Activated CD4-positive, alpha-beta T cell treated with anti-CD3 and anti-CD28 coated beads, Interleukin-2, amount 10 ng/mL, durations not matched to agents 7 days and 5 days (primary cell): ENCODE measurements at places on chromosomes 7 and 10. TPM values are rescaled to one million over a fixed set of nuclear protein-coding genes. Genes with fewer than 3 reads are reported as not detected.

FUOM gene
- 11.9 TPM for total RNA-seq

MMD2 gene
- not detected for total RNA-seq

DNAH11 gene
- total RNA-seq: 1.3 TPM

AP3M1 gene
- 50.5 TPM for total RNA-seq

GFRA1 gene
- total RNA-seq: not detected

CEP55 gene
- total RNA-seq: 77.5 TPM

SVOPL gene
- 1.3 TPM for total RNA-seq

JAKMIP3 gene
- total RNA-seq: 0.07 TPM

ZNF365 gene
- 0.04 TPM for total RNA-seq

COBL gene
- total RNA-seq: not detected

- no peak for DNase-seq
These were observed 17.8 kb upstream of the TBRG4 start for GRCh38 chr7:45129181-45129800.

- no peak for DNase-seq
These were observed 140.9 kb downstream of the ADCYAP1R1 start for GRCh38 chr7:31192986-31193385.

DNA sequence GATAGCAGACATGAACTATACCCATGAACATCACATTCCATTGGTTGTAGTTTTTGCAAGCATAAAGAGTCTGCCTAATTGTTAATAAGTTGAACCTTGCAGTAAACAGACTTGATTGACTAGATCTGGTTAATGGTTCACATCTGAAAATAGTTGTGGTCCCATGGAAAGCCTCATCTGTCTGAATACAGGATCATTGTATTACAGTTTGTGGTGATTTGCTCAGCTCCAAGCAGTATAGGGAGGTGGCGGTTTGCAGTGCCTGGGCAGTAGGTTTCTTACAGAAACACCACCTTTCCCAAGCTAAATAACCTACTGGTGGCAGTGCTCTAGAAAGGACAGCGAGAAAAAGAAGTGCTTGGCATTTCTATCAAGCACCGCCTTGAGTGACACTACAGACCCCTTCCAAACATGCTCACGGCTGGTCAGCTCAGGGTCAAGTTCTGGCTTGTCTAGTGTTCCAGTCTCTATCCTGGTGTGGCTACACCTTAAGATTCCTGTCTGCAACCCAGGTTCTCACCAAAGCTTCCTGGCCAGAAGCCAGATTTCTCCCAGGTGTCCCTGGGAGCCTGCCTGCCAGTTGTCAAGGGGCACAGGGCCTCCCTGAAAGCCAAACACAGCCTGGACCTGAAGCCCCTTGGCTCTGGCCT is 119.9 kb downstream of the FANK1 start:
- DNase-seq: no peak

DNA sequence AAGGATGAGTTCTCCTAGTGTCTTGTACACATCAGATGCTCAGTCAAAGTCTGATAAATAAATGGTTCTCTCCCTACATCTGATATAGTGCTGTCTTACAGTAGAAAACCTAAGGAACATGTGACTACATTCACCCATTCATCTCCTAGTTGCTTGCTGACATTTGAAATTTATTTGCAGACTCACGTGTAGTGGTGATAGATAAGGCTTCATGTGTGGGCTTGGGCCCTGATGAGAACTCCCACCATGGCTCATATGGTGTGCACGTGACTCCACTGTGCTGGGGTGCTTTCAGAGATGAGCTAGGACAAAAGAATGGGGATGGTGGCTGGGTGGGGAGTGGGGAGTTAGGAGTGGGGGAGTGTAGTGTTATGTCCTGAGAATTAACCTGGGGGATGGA is 287.3 kb downstream of the RPS24 start:
- DNase-seq: no peak

- DNase-seq: no peak
These were observed 214.1 kb downstream of the ADK start for GRCh38 chr10:74365109-74365508.

- no peak for DNase-seq
These were observed 4.1 kb downstream of the PRXL2A start for GRCh38 chr10:80412486-80412885.

DNA sequence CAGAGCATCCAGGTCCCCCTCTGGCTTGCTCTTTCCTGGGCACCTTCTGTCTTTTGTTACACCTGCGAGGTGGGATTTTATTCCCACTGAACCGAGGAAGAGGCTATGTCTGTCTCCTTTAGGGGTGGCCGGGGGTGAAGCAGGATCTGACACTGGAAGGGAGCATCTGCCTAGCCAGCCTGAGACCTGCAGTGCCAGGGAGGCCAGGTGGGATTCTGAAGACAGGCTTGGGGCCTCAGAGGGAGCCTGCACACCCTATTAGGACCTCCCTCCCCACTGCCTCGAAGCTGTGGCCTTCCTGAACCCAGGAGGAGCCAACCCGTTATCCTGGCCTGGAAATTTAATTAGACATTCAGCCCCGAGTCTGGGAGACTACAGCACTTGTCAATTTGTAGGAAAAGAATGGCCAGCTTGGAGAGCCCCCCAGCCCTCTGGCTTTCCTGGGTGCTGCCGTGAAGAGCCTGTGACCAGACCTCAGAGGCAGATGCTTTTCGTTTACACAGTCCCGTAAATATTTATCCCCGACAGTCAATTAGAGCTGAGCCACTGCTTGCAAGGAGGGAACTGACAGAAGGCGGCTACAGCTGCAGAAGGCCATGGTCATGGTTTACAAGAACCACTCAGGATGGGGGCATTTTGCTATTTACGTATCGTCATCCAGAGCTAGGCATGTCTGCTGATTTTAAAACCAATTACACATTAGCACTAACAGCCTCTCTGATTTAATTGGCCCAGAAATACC is 19.7 kb downstream of the CHAT start:
- DNase-seq: no peak

DNA sequence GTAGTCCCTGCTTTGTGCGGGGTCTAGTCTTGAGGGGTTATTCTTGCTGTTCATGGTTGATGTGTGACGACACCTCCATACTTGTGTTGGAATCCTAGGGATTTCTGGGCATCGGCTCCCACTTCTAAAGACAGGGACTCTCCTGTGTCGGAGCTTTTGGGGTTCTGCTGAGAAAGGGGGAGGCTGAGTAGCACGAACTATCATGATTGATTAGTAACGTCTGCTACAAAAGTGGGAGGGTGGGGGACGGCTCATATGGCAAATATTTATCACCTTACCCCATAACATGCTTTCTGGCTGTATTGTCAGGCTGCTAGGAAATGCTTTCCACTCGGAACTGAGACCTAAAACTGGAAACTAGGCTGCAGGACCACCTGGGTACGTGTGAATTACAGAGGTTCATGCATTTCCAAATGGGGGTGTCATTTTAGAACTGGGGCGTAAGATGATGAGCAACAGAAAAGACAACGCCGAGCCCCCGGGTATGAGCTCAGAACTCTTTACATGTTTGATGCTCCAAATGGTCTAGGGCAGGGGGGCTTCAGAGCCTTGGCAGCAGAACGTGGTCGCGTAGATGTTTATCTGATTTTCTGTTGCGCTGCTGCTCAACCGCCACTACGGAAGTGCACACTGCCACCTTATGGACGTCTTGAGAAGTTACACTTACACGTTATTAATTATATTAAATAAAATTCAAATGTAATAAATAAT is 15.1 kb upstream of the NME8 start:
- peak; percentile 53 for DNase-seq

- no peak for DNase-seq
These were observed 135.7 kb downstream of the INHBA start for GRCh38 chr7:41567031-41567730.

DNA sequence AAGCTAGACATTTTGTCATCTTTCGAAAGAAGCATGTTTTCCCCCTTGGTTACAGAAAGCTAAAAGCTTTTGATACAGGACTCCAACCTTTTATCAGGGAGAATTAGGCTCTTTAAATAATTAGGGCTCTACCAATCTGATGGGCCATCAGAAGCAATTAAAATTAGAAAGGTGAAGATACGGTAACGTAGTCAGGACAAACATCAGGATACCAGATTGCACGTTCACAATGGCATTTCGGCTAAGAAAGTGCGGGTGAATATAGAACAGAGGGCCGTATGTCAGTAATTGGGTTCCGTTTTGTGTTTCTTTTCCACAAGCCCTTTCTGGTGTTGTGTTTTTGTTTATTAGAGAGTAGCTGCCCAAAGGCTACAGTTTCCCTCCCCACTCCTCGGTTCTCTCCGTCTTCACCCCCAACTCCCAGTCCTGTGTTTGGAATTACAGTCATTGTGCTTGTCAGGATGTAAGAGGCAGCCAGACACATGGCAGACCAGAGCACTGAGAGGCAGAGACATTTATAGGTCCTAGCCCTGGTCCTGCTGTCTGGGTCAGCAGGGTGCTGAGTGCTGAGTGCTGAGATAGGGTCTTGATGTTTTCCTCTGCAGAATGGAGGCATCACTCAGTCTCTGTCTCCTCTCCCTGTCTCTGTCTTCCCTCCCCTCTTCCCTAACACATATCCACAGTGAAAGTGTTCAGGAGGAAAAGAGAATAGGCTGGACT is 5.5 kb downstream of the PFKP start:
- DNase-seq: no peak

DNA sequence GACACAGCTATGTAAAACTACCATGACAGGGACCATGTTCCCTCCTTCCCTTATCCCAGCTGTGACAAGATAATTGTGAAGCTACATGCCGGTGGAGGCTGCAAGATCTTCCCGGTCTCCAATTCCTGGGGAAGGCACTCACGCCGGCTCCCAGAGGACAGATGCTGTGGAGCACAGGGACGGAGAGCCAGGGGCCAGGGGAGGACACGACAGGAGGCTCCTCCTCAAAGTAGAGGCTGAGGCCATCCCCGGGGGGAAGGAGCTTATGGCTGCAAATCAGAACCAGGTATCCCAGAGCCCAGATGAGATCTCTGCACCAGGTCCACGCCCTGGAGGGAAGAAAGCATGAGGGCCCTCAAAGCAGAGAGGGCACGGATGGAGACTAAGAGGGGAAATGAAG is 286.2 kb downstream of the TCERG1L start:
- DNase-seq: no peak

DNA sequence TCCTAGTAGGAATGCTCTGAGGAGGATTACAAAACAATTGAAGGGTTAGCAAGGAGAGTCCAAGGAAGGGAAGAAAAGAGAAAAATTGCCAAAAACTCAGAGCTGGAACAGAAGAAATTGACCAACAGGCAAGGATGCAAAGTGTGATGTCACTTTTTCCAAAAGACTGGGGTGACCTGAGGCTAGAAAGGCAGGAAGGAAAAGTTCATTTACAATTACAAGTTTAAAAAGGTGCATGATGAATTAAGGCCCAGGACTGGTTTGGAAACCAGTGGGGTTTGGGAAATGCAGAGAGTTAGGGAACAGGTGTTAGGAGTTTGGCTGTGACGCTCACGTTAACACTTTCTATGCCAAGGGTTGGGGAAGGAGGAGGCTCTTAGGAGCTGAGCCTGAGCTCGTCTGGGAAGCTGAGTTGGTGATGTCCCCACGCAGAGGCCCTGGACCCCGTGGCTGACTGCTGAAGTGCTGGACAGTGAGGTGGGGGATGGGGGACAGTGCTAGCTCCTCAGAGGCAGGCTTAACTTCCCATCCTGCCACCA is 92.6 kb upstream of the PODXL start:
- DNase-seq: no peak

GRCh38 chr7:21572331-21573313 is 29.8 kb downstream of the DNAH11 start:
- no peak for DNase-seq

DNA sequence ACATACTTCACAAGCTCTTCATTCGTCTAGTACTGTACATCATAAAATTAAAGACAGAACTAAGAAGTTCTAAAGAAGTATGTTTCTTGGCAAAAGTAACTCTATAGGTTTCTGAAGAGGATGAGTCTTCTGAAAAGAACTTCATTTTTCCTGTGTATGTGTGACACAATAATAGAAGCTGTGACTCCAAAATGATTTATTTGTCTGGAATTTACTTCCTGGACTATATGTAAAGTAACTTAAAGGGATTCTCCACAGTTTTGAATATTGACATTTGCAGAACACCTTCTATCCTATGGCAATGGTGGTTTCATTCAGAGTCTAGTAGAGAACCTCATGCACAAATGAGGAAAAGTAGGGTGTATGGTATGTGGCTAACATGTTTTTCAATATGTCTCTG is 19.8 kb upstream of the CLDN12 start:
- DNase-seq: no peak

GRCh38 chr10:75379817-75380216 is 21.7 kb downstream of the ZNF503 start:
- no peak for DNase-seq

GRCh38 chr7:27245798-27246691 is 3.4 kb downstream of the EVX1 start:
- DNase-seq: no peak

DNA sequence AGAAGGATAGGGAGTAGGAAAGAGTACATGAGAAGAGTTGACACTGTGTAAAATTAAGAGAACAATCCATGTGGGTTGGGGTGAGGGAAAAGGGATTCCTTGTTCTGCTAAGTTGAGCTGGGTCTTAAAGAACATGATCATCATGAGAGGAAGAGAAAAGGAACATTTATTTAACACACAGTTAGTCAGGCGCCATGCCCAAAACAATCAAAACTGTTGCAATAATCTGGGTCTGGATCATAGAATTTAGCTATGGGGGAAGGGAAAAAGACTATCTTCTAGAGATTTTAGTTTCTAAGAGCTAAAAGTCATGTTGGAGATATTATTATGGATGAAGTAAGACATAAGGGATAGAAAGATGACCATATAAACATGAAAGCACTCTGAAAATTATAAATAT is 178.9 kb downstream of the SEM1 start:
- DNase-seq: no peak

DNA sequence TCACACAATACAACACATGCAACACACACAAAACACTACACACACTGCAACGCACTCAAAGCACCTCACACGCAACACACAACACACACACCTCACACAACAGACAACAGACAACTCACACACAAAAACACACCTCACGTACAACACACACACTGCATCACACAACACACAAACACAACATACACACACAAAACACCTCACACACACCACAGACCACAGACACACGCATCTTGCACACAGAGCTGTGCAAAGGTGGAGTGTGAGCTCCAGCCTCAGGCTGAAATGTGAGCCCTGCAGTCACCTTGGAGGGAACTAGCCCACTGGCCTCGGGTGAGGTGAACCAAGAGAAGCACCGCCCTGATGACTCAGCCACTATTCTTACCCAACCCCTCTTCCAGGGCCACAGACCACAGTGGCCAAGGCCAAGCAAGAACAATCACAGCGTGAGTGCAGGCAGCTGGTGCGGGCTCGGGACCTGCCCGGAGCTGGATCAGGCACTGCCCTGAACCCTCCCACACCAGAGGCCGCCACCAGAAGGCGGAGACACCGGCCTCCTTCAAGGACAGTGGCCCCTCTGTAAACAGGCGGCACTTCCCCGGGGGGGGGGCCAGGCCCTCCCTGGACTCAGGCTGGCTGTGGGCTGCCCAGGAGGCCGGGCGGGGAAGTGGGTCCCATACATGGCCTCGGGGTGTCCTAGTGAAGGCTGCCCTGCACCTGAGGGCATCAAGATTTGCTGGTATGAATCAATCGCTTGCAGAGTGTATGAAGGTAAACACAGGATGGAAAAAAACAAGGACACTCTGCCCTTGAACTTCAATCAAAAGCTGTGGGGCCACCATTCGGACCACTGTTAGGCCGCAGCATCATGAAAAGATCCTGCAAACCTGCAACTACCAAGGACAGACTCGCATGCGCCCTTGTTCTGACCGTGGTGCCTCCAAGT is 106.7 kb downstream of the TNS3 start:
- no peak for DNase-seq

GRCh38 chr10:23325132-23325531 is 19.5 kb downstream of the C10orf67 start:
- DNase-seq: peak; percentile 27

- no peak for DNase-seq
These were observed 62.7 kb upstream of the STK17A start for GRCh38 chr7:43520201-43520600.
